ENCODE measurements at places on chromosomes 1 and 21.

DNA sequence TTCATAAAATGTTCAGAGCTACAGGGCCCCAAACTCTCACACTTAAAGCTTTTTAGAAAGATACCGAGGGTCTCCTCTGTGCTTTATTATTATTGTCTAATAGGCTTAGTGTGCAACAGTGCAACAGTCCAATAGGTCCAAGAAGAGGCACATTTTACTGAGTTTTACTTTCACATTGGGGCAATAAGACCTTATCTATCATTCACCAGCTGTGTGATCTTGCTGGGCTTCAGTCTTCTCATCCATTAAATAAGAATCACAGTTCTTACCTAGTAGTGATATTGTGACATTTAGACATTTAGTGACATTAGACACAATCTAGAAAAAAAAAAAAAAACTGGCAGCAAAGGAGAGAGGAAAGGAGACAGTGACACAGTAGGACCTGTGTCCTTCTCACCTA lies 175.8 kb upstream of the NFIA start:
- DNase-seq, result no peak

GRCh38 chr1:167789501-167789900 lies 67.7 kb downstream of the MPZL1 start:
- DNase-seq, result no peak

- DNase-seq, result no peak
These were observed 80.5 kb upstream of the WARS2 start for GRCh38 chr1:119220991-119221390.

DNA sequence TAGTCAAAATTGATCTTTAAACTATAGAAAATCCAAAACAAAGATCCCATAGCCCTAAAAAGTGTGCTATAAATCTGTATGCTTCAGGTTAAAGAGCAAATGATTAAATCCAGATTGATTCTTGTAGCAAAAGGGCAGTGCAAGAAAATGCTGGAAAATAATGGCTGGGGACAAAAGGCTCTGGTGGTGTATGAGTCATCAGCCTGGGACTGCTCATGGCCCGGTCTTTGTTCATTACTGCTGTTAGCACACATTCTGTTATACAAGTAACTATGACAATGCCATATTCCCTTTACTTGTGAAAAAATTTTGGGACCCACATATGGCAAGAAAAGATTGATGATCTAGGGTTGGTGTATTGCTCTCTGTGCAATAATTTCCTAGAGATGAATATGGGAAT lies 89.1 kb downstream of the RWDD3 start:
- DNase-seq, result no peak

DNA sequence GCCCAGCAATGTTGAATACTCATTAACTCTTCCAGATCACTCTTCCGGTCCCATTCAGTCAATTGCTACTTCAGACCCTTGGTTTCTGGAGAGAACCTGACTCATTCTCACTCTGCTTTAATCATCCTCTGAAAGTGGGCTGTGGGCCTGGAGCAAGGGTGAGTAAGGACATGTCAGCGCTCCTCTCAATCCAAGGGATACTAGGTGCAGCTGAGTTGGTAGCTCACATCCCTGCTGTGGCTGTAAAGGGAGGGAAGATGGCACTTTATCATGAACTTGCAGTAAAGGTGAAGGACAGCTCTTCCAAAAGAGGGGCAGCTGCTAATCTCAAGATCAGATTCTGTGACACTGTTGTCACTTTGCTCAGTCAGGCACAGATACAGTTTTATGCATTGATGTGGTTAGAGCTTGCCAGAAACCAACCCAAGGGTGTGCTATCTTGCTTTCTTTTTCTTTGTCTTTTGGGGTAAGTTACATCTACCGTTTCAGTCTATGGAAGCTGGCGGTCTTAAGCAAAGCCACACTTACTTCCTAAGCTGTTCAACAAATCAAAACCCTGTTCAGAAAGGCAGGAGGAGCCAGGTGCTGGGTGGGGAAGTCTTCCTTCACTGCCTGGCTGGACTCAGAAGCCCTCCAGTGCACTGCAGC lies 26.5 kb upstream of the NTPCR start:
- no peak for DNase-seq

Data from NCI-H2081 treated with DMSO at 0.1 percent for 48 hours (cell line).